ENCODE measurements at places on chromosomes 16 and 17.

GRCh38 chr17:50484386-50485155 lies 5.9 kb downstream of the RSAD1 start:
- DNase-seq, result no peak

DNA sequence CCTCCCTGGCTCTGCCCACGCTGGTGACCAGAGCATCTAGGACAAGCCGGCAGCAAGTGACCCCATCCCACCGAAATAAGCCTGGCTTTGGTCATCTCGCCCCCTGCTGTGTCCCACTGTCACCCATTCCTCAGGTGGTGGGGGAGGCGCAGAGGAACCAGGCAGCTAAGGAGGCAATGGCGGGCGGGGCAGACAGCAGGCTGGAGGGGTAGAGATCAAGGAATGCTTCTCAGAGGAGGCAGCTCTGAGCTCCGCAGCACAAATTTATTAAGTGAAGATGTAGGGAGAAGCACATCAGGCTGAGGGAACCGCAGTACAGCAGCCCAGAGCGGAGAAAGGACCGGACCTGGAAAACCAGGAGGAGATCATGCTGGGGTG lies 7.5 kb upstream of the KREMEN2 start:
- no peak for DNase-seq

- DNase-seq, result no peak
Observed at GRCh38 chr16:16148755-16149154, 74.5 kb downstream of the ABCC6 start.

DNA sequence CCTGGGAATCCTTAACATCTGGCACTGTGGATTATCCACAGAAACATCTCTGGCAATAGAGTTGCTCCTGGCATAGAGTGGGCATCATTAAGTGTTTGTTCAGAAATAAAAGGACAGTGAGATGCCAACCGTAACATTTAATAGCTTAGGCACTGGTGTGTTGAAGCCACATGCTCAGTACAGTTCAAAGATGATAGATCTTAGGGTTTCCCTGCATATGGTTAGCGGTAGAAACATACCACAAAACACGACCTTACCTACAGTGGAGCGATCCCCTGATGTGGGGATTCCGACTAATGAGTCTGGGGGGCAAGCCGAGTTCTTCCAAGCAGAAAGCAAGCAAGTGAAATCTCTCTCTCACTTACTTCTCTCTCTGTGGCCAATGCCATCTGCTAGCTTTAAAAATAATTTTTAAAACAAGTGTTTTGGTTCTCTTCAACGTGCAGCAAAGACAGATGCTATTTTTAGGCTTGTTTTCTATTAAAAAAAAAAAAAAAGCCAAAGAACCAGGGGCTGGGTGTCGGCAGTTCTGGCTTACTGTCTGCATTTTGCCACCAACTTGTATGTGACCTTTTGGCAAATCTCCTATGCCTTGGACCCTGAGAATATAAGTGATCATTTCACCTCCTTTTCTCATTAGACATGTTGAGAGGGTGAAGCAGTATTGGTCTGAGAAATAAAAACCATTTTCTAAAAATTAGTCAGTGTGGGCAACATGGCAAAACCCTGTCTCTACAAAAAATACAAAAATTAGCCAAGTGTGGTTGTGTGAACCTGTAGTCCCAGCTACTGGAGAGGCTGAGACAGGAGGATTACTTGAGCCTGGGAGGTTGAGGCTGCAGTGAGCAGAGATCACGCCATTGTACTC lies 89.2 kb upstream of the CACNG3 start:
- no peak for DNase-seq

GRCh38 chr16:12319428-12320035 lies 343.0 kb downstream of the SNX29 start:
- no peak for DNase-seq

GRCh38 chr16:54317101-54317611 lies 30.6 kb upstream of the IRX3 start:
- no peak for DNase-seq

GRCh38 chr16:56777001-56777400 lies 47.1 kb downstream of the NUP93 start:
- no peak for DNase-seq

DNA sequence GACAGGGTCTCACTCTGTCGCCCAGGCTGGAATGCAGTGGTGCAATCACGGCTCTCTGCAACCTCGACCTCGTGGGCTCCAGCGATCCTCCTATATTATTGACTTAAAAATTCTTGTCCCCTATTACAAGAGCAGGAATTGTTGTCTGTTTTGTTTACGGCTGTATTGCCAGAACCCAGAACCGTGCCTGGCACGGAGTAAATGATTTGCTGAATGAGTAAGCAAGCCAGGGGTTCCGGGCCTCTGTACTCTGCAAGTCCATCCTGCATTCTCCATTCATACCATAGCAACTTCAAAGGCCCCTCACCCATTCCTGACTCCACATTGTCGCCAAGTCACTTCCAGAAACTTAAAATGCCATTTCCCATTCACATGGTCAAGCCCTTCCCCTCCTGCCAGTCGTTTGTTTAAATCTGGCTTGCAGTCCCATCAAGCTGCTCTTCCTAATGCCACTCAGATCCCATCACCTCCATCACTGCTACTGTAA lies 6.9 kb downstream of the ADCY9 start:
- no peak for DNase-seq

GRCh38 chr17:77127735-77128361 lies 12.9 kb upstream of the SEC14L1 start:
- peak; percentile 94 for DNase-seq

DNA sequence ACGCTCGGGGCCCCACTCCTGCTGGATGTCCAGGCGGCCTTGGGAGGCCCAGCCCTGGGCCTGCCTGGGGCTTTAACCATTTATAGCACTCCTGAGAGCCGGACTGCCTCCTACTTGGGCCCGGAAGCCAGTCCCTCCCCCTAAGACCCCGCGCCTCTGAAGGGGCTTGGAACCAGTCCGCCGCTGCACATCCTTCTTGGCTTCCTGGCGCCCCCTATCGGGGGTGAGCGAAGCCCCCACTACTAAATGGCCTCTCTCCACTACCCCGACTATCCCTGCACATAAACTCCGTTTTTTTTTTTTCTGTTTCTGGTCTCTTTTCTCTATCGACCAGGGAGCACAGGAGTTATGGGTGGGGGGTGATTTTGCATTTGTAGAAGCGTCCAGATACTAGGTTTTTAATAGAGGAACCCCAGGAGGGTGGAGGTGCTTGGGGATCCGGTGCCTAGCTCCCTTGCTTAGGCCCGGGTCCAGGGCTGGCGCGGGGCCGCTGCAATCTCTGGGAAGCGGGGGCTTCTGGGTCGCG lies 633 bp upstream of the NOL3 start:
- DNase-seq, result no peak

GRCh38 chr17:78272181-78272913 lies 40.9 kb downstream of the TMEM235 start:
- DNase-seq, result no peak

Measured in T-helper 2 cell (primary cell).